CD4-positive, alpha-beta T cell treated with Interleukin-12 subunit alpha and Interleukin-12 subunit beta, for 1 hour (primary cell): ENCODE measurements at places on chromosomes 12 and 14.

DNA sequence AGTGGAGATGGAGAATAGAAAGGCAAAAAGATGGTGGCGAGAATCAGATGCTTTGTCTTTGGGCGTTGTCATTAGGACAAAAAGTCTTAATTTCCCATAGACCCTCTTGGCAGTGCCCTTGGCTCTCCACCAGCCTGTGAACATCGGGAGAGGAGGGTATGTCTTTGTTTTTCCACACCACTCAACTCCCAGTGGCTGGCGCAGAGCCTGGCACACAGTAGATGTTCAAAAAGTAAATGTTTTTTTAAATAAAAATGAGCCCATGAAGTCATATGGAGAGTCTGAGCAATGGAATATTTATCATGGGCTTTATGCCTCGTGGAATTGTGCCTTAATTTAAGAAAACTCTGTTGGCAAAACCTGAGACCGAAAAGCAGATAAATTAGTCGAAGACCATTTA is 90.4 kb downstream of the SRGAP1 start:
- DNase-seq: no peak

DNA sequence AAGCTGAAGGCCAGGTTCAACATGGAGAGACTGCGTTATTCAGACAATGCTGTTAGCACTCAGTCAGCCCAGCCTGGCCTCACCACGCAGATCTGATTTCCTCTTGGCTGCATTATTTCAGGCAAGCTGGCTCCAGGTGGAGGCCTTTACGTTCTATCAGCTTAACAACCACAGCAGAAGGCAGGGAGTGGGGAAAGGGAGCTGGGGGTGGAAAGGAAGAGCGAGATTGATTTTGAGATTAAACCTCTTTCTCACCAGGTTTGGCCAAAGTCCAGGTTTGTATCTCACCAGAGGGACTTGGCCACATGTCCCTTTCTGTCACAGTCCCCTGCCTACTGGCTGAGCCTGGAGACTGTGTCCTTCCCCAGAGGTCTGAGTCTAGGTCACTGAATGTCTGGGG is 543.7 kb upstream of the TMEM132C start:
- DNase-seq: no peak

DNA sequence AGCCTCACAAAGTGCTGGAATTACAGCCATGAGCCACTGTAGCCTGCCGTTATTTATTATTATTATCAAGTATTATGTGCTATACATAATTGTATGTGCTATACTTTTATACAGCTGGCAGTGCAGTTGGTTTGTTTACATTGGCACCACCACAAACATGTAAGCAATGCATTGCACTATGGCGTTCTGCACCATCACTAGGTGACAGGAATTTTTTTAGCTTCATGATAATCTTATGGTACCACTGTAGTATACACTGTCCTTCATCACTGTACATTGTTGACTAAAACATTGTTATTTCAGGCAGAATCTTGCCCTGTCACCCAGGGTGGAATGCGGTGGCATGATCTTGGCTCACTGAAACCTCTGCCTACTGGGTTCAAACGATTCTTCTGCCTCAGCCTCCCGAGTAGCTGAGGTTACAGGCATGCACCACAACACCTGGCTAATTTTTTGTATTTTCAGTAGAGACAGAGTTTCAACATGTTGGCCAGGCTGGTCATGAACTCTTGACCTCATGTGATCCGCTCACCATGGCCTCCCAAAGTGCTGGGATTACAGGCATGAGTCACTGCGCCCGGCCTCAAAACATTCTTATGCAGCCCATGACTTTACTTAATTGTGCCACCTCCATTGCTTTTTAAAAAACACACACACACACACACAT is 17.1 kb downstream of the MRPL42 start:
- DNase-seq: no peak

- no peak for DNase-seq
Measured at GRCh38 chr12:102326982-102327381, 129.3 kb upstream of the PMCH start.

DNA sequence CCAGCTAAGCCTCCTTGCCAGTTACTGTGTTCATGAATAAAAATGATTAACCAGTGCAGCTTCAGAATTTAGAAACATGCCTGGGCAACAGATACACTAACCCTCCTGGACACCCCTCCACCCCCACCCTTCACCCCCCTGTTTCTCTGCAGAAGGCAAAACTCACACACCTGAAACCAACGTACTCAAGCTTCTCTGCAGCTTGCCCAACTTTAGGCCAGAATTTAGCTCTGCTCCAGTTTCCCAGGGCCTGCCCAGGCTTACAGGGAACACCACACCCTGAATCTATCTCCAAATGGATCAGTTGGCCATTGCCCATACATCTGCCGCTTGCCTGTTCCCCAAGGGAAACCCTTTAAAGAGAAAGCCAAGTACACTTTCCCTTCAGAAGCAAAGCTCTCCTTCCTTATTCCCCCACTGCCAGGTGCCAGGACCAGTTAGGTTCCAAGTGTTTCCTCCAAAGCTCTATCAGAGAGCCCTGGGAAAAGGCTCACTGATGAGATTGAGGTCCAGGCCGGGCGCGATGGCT is 1.8 kb upstream of the SPPL3 start:
- no peak for DNase-seq
